Activated gamma-delta T cell treated with anti-CD3 and anti-CD28 coated beads, Interleukin-2, amount 50 U/mL, for 16 hours (primary cell): ENCODE measurements at places on chromosomes 1 and 21.

- no peak for DNase-seq
These were observed 671.9 kb downstream of the BRINP3 start for GRCh38 chr1:189805735-189806134.

DNA sequence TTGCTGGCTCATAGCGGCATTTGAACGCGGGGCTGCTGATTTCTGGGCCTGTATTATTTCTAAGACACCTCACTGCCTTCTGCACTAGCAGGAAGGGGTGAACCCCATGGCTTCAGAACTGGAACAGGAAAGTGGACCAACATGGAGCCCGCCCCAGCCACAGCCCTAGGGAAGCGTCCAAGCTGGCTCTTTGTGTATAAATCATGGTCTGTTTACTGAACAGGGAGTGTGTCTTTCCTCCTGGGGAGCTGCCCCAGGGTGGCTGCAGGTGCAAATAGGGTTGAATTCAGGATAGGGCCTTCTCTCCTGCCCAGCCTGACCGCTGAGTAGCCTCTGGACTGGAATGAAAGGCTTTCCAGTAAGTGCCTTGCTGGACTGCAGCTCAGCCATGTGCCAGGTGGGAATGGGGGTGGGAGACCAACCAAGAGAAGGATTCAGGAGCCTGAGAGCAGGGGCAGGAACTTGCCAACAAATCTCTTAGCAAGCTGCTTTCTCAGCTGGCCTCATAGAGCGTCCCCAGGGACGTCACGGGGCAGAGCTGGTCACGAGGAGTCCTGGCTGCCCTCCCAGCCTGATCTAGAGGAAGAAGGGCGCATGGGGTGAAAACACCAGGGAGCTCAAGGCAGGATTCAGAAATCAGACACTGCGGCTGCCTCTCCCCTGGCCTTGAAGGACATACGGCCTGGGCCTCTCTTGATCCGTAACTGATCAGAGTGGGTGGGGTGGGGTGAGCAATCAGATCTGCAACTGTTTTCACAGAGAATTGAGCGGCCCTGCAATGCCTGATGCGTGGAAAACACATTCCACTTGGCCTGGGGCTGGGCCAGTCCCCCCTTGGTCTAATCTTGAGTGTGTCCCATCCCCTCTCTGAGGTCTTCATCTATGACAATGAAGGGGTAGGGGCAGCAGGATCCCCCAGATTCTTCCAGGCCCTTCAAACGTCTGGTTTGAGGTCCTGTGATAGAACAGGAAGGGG is 56.5 kb upstream of the SELENON start:
- no peak for DNase-seq

DNA sequence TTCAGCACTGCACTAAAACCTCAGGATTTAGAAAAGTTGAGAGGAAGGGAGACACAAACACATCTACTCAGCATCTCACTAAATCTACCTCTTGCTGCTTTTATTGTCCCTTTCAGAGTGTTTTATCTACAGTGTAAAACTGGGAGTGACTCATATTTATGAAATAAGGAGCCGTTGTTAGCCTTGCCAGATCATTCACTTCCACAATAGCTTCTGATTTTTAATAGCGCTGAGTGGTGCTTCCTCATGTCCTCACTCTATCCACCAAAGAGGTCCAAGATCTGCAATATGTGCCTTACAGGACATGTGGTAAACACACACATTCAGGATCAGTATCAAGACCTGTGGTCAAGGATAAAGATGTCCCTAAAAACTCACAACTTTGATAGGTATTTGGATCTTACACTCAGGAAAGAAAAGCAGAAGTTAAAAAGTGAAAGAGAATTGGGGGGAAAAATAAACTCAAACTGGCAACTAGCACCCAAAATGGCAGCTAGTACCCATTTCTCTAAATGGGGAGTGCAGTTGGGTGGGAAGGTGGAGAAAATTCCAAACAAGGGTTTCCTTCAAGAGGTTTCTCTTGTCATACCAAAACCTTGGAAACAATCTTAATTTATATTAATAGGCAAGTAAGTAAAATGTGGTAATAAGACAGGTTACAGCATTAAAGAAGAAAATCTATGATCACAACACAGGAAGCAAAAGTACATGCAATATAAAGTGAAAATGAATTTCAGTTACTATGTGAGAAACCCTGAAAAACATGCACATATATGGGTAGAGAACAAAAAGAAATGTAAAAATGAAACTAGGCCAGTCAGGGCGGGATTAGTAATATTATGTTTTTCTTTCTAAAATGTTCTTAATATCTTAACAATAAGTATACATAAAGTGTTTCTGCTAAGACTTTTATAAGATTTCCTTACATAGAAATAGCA is 15.9 kb downstream of the DUSP10 start:
- DNase-seq = no peak

- DNase-seq = no peak
These were observed 63.2 kb downstream of the ADARB1 start for GRCh38 chr21:45137612-45137937.

DNA sequence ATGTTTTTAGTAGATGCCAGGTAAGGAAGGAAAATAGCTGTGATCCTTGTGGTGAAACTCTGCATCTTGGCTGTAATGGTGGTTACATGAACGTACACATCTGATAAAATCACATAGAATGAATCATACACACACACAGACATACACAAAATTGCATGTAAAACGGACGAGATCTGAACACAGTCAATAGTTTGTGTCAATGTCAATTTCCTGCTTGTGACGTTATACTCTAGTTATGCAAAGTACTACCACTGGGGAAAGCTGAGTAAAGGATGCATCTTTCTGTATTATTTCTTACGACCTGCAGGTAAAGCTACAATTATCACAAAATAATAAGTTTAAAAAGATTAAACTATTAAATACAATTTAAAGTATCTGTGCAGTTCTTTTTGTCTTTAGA is 493.7 kb upstream of the ZP4 start:
- no peak for DNase-seq

- DNase-seq = no peak
These were observed 847.3 kb upstream of the ADAMTS5 start for GRCh38 chr21:27814226-27814625.

GRCh38 chr1:11134898-11135266 is 35.2 kb upstream of the EXOSC10 start:
- no peak for DNase-seq

- DNase-seq = no peak
These were observed 37.9 kb upstream of the EDEM3 start for GRCh38 chr1:184792450-184792969.

DNA sequence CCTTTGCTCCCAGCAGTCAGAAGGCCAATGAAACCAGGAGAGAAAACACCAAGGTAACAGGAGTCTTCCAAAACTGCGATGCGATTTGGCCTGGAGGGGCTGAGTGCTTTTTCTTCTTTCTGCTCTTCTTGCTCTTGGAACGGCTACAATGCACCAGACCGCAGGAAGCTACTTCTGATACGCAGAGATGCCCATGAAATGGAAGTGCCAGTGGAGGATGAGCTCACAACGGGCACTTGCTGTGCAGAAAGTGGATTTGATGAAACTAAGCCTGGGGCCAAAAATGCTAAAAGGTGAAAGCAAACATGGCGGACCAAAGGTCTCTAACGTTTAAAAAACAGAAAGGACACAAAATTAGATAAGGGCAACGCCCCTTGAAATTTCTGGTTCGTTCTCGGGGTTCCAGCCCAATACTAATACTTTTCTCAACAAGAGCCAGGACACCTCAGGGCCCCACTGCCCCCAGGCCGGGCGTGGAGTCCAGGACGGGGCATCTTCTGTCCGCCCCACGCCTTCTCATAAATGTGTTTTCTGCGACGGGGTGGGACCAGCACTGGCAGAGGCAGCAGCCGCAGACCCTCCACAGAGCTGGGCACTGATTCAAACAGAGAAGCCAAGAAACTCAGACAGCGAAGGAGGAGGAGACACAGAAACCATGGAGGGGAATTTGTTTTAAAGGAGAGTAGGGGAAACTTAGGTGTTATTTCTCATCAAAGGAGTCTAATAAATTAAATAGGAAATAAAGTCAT is 101.3 kb downstream of the CRYAA start:
- no peak for DNase-seq

DNA sequence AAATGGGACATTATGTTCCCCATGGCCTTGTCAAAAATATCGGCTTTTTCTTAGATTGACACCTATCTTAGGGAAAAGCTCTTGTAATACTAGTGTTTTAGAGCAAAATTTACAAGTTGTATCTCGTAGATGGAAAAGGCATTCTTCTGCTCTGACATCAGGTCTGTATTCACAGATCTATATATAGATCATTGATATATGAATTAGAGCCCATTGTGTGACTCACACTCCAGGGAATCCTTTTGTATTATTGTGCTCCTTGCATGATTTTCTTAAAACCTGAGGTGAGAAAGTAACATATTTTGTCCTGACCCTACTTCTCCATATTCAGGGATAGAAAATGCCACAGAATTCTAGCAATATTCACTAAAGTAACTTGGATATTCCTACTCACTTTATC is 1160.8 kb upstream of the B3GALT2 start:
- DNase-seq = no peak

DNA sequence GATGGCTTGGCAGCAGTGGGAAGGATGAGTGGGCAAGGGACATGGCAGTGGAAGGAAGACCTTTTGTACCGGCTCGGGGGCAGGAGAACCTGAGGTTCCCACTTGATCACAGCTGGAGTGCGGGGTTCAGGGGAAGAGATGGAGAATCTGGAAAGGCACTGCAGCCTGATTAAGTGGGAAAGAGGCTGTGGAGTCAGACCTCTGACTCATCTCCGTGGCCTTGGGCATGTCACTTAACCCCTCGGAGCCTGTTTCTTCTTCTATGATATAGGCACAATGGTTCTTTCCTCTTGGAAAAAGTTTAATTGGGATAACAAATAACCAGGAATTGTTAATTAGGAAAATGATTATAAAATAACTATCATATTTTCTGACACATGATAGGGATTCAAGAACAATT is 13.1 kb upstream of the TMEM61 start:
- DNase-seq = no peak

GRCh38 chr1:37442644-37443043 is 31.7 kb upstream of the ZC3H12A start:
- no peak for DNase-seq

DNA sequence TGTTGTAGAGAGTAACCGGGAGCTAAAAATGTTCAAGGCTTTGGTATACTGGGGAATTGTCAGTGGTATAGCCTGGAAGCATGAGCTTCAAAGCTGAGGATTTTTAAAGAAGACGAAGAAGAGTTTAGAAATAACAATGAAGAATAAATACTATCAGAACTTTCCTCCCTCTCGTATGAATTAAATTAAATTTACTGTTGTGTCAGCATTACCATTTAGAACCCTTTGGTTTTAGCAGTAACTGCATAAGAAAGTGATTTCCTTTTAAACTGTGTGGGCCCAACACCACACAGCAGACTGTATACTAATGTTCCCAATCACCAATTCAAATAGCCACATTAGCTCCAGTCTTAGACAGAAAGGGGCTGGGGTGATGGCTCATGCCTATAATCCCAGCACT is 122.6 kb downstream of the ZNF644 start:
- no peak for DNase-seq

DNA sequence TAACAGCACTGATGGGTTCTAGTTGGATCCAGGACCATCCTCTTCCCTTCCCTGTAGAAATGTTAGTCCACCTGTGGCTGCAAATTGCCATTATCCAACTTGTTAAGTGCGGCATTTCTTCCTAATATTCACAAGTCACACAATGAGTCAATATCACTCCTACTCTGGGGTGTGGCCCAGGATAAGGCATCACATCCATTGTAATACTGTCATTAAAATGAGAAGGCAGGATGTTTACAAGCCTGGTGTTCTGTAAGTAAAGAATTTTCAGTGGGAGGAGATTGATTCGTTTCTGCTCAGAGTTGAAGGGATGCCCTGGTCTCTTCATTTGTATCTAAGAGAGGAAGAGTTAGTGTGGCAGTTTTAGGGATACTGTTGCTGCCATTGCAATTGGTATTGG is 18.1 kb upstream of the ARHGAP29 start:
- no peak for DNase-seq

DNA sequence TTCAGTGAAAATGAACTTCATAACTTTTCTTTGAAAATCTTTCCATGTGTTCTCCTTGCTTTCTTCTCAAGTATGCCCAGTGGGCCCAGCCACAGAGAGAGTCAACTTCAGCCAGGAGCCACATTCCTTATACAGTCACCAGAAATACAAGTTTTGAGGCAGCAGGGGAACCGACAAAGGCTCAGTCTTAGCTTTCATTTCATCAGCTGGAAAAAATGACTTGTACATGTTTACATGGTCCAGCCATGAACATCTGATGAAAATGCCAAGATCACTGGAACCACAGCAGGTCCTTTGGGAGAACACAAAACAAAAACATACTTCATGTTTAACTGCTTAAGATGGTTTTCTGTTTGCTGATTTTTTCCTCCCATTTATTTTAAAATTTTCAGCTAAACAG is 72.5 kb downstream of the SYDE2 start:
- no peak for DNase-seq

- no peak for DNase-seq
These were observed 5.8 kb upstream of the ITGB2 start for GRCh38 chr21:44926331-44927101.

DNA sequence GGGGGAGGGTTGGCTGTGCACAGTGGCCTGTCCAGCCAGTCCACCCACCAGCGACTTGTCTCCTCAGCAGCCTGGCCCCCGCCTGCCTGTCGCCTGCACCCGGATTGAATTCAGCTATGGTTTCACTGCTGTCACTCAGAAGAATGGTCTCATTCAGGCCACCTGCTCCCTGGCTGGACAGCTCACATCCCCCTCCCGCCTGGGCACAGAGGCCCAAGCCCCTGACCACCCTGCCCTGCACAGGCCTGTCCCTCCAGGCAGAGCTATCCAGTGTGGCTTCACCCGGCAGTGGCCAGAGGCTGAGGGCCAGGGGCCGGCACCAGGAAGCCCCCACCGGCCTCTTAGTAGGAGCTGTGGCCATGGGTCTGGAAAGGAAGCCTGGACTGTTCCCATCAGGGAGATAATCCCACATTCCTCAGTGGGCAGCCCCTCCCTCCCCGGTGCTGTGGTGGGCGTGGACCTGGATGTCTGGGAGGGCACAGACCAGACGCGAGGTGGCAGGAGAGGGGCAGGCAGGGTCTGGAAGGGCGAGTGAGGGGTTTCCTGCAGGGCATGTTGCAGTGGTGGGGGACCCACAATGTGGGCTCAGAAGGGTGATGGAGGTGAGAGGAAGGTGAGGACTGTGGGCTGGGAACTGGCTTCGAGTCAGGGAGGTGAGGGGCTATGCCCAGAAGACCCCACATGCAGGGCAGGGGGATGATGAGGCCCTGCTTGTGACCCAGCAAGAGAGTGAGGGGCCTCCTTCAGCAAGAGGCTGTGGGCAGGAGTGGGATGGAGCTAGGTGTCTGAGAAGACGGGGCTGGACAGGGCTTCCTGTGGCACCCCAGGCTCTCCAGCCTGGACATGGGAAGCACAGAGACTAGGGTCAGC is 30.4 kb downstream of the WNT9A start:
- no peak for DNase-seq

GRCh38 chr1:33599516-33600115 is 127.2 kb downstream of the ZSCAN20 start:
- DNase-seq = no peak

- DNase-seq = no peak
These were observed 6.9 kb downstream of the ADSS2 start for GRCh38 chr1:244444854-244445253.
